ENCODE measurements at places on chromosomes 7 and 10.

GRCh38 chr10:121823993-121824463, 103.8 kb downstream of the ATE1 start:
- no peak for DNase-seq

DNA sequence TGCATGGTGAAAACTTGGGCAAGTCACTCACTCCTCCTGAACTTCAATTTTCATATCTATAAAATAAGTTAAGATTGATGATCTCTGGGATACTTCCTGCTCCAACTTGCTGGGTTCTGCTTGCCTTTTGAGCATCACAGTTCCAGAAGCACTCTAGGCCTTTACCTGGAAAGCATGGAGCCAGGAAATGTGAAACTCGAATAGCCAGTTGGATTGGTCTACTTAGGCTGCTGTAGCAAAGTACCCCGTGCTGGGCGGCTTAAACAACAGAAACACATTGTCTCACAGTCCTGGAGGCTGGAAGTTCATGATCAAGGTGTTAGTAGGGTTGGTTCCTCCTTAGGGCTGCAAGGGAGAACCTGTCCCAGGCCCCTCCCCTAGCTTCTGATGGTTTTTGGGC, 64.5 kb downstream of the NAMPT start:
- no peak for DNase-seq

DNA sequence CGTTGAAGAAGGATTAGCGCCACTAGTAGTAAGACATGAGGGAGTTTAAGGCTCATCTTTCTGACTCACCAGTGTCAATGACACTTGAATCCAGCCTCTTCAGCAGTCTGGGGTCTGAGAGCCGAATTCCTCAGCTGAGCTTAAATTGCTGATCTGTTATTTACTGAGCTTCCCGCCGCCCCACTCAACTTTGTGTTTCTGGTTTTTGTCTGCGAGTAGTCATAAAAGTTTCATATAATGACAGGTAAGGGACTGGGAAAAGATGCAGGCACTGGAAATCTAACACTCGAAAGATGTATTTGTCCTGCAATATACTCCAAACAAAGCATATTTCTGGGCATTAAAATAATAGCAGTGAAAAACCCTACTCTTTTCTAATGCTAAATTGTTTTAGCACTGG, 51.2 kb upstream of the RELN start:
- DNase-seq: no peak

DNA sequence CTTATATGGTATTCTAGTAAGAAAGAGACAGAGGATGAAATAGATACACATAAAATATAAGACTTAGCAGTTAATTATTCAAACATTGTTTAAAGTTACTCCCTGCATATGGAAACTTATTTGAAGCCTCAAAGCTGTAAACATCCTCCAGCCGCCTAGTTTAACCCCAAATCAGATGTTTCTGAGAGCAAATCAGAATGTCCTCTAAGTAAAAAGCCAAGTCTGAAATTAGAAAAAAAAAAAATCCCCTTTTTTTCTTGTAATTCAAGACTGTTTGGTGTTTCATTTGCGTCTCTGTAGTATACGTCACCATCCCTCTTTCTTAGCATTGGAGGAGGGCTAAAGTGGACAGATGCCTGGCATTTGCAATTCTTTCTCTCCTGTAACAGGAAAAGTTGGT, 46.4 kb downstream of the TMEM26 start:
- no peak for DNase-seq

- DNase-seq: no peak
Measured at GRCh38 chr7:18038382-18038781, 10.7 kb upstream of the PRPS1L1 start.

DNA sequence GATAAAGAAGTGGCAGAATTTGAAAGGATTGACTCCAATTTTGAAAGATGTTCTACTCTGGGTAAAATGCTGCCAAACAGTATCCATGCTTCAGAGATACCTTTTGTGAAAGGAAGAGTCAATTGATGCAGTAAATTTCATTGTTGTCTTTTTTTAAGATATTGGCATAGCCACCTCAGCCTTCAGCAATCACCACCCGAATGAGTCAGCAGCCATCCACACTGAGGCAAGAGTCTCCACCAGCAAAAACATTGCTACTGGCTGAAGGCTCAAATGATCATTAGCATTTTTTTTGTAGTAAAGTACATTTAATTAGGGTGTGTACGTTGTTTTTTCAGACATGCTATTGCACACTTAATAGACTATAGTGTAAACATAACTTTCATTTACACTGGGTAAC, 31.7 kb upstream of the CYP26C1 start:
- no peak for DNase-seq

- no peak for DNase-seq
Measured at GRCh38 chr7:39535720-39536119, 30.5 kb upstream of the YAE1 start.

DNA sequence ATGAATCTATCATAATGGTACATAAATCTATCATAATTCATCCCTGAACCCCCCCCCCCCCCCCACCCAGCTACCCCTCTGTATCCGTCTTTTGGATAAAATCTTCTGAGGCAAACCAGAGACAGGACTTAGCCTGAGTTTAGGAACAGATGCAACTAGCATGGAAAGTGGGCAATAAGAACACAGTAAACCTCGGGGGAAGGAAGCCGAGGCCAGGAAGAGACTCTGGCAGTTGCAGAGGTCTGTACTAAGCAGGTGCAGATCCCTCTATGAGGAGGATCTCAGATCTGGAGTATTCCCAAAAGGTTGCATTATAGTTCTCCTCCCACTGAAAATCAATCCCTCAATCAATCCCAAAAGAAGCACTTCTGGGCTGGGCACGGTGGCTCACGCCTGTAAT, 87.2 kb downstream of the EBF3 start:
- DNase-seq: no peak

- DNase-seq: no peak
Measured at GRCh38 chr7:128910569-128910945, at the start of gene KCP. TSS of gene KCP (minus strand) at chr7:128910709. CDS start at chr7:128910676, 33 bp downstream.

GRCh38 chr7:88057655-88058054, 123.6 kb downstream of the ADAM22 start:
- no peak for DNase-seq

GRCh38 chr10:96585736-96586418, 935 bp downstream of the TM9SF3 start:
- DNase-seq: no peak

- no peak for DNase-seq
Measured at GRCh38 chr10:44132361-44133289, 252.3 kb downstream of the CXCL12 start.

GRCh38 chr7:81162234-81162633, 243.4 kb upstream of the SEMA3C start:
- DNase-seq: no peak

- no peak for DNase-seq
Measured at GRCh38 chr10:54081950-54082349, 719.1 kb downstream of the PCDH15 start.

DNA sequence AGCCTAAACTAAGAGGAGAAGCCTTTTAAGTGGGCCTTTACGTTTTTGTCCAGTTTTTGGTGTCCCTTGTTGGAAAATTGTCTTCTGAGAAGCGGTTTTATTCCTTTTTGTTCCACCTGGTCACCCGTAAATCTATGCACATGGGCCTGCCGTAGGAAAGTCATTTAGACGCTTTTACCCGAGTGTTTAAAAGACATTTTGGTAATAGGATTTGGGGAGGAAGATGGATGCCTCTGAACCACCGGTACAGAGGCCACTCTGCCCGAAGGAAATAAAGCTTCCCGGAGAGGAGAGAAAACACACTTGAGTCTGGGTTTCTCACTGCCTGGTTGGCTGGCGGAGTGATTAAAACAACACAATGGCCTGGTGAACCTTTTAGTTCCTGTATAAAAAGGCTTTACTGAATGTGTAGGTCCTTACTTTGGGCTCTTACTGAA, 760 bp downstream of the THNSL1 start:
- no peak for DNase-seq

DNA sequence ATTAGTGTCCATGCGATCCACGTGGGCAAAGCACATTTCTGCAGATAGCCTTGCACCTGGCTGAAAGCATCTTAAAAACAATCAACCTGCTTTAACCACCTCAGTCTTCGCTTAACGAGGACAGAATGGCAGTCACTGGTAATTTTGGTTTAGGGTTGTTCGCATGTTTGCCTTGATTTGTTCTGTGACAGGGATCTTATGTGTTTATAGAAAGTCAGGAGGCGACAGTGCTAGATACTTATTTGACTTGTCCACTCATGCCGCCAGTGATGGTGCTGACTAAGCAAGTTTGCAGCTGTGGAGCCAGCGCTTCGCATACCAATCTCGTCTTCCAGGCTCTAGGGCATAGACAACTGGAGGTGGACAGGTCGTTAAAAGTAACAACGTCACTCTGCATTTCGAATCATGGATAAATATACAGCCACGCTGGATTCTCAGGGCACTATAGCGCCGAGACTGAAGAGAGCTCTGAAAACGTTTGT, 1.2 kb upstream of the TMEM243 start:
- DNase-seq: no peak

GRCh38 chr10:71746344-71747037, 26.8 kb downstream of the VSIR start:
- no peak for DNase-seq

DNA sequence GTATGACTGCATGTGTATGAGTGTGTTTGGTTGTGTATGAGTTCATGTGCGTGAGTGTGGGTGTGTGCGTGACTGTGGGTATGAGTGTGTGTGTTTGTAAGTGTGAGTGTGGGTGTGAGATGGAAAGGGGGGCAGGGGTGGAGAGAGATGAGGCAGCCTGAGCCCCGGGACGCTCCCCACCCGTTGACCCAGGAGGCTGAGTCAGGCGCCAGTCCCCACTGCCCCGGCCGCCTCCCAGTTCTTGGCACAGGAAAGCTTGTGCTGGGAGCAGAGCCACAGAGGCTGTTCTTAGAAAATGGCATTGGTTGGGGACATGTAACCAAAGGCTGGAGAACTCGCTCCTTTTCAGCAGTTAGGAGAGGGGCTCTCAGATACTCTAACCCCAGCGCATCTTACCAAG, 27.8 kb upstream of the NUB1 start:
- no peak for DNase-seq

DNA sequence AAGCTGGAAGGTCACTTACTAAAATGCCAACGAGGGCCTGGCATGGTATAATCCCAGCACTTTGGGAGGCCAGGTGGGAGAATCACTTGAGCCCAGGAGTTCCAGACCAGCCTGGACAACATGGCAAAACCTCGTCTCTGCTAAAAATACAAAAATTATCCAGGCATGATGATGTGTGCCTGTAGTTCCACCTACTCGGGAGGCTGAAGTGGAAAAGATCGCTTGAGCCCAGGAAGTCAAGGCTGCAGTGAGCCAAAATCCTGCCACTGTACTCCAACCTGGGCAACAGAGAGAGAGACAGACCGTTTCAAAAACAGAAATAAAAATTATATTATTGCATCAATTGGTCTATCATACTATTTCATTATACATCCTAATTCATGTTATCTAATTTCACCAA, 18.1 kb upstream of the FAM53B start:
- DNase-seq: no peak

- no peak for DNase-seq
Measured at GRCh38 chr7:25101817-25102216, 23.2 kb downstream of the CYCS start.

GRCh38 chr7:148204639-148205304, 385.8 kb upstream of the C7orf33 start:
- no peak for DNase-seq

DNA sequence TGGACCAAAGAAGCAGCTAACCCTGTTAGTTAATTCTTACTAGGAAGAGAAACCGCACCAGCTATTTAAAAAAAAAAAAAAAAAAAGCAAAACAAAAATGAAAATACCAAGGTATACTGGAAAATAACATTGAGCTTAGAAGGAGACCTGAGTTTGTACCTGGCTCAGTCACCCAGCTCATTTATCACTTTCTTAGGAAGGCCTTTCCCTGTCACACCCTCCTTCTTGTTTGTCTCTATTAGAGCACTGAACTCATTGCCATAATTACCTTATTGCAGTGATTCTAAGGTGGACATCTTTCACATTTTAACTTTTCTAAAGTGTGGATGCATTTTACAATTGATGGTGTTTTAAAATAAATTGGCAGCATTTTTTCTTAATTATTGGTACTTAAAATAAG, 24.1 kb downstream of the UBE2D1 start:
- DNase-seq: no peak

DNA sequence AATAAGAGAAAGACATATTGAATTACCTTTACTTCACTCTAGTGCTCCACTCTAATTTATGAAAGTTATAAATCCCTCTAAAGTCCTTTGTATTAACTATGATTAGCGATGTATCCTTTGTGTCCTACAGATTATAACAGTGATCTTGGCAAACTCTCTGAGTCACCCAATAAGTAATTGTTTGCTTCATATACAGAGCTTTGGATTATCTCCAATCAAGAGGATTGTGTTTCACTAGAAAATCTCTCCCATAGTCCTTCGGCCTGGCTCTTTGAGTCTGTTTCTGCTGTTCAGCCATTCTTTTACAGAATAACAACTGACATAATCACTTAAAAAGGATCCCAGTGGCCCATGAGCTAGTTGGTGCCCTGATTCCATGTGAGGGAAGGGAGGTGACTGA, 9.5 kb downstream of the LMOD2 start:
- no peak for DNase-seq
